ENCODE measurements at places on chromosomes 6 and 20. TPM values are rescaled to one million over a fixed set of nuclear protein-coding genes. Genes with fewer than 3 reads are reported as not detected.

Gene KCNQ5
- total RNA-seq = 4.9 TPM

Gene GNRH2
- total RNA-seq = not detected

Gene GPR6
- total RNA-seq = not detected

Gene TMEM244
- not detected for total RNA-seq

Gene TSBP1
- not detected for total RNA-seq

Gene BPIFB1
- not detected for total RNA-seq

Gene YTHDF1
- total RNA-seq = 12.8 TPM

Gene MCHR2
- not detected for total RNA-seq

Gene SMLR1
- total RNA-seq = not detected
